Colonic mucosa (tissue), 4 donors: ENCODE measurements at places on chromosomes 4 and X. TPM values are rescaled to one million over a fixed set of nuclear protein-coding genes. Genes with fewer than 3 reads are reported as not detected.

DNA sequence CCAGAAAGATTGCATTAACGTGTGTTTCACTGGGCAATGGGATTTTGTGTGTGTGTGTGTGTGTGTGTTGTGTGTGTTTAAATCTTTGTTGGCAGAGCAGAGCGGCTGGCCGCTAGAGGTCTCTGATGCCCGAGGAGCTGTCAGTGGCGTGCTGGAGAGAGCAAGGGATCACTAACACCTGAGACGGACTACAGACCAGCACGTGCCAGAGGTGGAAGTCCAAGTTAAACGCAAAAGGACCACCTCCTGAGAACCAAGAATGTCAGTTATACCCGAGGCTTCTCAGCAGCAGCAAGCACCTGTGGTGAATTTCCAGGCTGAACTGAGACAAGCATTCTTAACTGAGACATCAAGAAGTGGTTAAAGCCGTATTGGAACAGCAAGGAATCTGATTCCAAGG lies 9.0 kb upstream of the SLC25A14 start:
- peak; percentile 57 for DNase-seq
- H3K4me1 ChIP-seq: no peaks in the 10 kb centered on the region
- no peak overlapping the region for H3K4me3 ChIP-seq
- no peaks in the 10 kb centered on the region for H3K36me3 ChIP-seq

GRCh38 chrX:74065831-74066390 lies 238.1 kb upstream of the ZCCHC13 start:
- no peak overlapping the region for H3K27ac ChIP-seq
- H3K36me3 ChIP-seq: no peaks in the 10 kb centered on the region
- DNase-seq: no peak
- no peaks in the 10 kb centered on the region for H3K4me1 ChIP-seq

DNA sequence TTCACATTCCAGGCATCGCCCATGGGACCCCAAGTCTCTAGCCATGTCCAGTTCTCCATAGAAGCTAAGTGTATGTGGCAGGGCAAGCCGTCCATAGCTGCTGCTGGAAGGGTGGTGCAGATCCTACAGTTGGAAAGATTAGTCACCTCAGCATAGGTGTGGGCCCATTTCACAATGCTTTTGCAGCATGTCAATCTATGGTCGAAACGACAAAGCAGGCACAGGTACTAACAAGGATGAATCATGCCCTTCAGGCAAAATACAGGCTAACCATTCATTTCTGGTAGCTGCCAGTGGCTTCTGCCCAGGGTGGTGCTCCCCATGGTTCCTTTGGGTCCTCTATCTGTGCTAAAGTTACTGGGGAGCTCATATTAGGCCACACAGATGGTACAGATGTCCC lies 225.2 kb downstream of the ADGRL3 start:
- H3K4me1 ChIP-seq: no peaks in the 10 kb centered on the region
- no peak for DNase-seq
- no peaks in the 10 kb centered on the region for H3K36me3 ChIP-seq
- H3K27me3 ChIP-seq: no peaks in the 10 kb centered on the region

DNA sequence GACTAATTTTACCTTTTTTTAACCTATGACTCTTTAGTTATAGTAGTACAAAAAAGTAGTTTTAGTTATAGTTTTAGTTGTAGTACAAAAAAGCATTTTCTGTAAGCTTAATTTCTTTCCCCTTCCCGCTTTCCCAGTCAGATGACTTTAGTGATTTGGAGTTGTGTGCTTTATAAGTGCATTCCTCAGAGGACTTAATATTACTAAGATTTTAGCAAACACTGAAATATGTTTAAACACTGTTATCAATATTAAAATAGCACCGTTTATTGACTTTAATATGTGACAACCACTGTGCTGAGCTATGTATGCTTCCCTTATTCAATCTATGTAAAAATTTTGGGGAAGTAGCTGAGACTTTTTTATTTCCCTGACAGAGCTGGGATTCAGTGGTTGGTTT lies 22.8 kb downstream of the GUF1 start:
- no peak for DNase-seq
- no peaks in the 10 kb centered on the region for H3K27me3 ChIP-seq
- peaks cover 17% of the 10 kb centered on the region for H3K36me3 ChIP-seq
- no peaks in the 10 kb centered on the region for H3K4me1 ChIP-seq
- no peak overlapping the region for H3K4me3 ChIP-seq
- H3K27ac ChIP-seq: no peak overlapping the region

- H3K4me3 ChIP-seq: no peak overlapping the region
- no peak for DNase-seq
- H3K27ac ChIP-seq: no peak overlapping the region
- H3K4me1 ChIP-seq: no peaks in the 10 kb centered on the region
- no peaks in the 10 kb centered on the region for H3K27me3 ChIP-seq
Observed at GRCh38 chr4:53018471-53018870, 156.4 kb downstream of the RASL11B start.

DNA sequence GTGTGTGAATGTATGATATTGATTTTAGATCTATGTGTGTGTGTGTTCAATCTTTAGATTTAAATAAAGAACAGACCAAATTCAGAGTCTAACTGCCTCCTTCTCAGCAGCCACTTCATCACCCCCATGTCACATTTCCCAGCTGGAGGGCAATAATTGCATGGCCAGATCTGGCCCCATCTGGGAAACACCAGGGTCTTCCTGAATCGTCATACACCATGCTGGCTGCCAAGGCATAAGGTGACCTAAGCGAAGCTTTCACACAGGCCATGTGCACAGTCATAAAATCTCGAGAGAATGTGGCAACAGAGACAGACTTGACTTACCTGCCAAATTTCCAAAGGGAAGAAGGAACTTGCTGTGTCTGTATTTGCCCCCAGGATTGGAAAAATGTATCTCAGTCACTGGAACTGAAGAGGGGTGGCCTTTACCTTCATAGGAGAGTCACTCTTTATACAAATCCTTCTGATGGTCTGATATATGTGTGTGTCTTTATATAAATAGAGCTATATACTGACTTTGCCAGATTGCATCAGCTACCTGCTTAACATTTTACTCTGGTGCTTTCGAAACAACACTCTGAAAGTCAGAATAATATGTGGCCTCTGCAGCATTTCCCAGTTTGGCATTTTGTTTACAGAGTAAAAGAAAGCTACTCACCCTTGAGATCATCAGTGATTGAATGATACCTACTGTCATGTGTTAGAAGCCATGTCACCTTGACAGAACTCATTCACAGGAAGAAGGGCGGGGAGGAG lies at the start of gene PLAC1:
Gene PLAC1 (minus strand): TSS at position 470 of the 758 bp plus-strand sequence. CDS start 91,789 bp downstream, outside the sequence.
- no peak within 1 kb of the TSS for H3K4me3 ChIP-seq
- no peaks in the 10 kb centered on the region for H3K4me1 ChIP-seq

GRCh38 chr4:684623-685327 lies 4.2 kb downstream of the SLC49A3 start:
- no peak overlapping the region for H3K4me3 ChIP-seq
- H3K27me3 ChIP-seq: no peaks in the 10 kb centered on the region
- no peak overlapping the region for H3K27ac ChIP-seq
- DNase-seq: no peak
- H3K36me3 ChIP-seq: no peaks in the 10 kb centered on the region

GRCh38 chr4:116082808-116083366 lies 969.5 kb upstream of the NDST4 start:
- H3K36me3 ChIP-seq: no peaks in the 10 kb centered on the region
- H3K4me1 ChIP-seq: no peaks in the 10 kb centered on the region
- no peaks in the 10 kb centered on the region for H3K27me3 ChIP-seq

The HPSE gene
- total RNA-seq: 11.7 TPM

The SSX3 gene
- not detected for total RNA-seq
